ENCODE measurements at places on chromosomes 2 and 18.

GRCh38 chr2:55408098-55408882 is 11.4 kb downstream of the CCDC88A start:
- DNase-seq = no peak

- DNase-seq = no peak
Measured at GRCh38 chr2:43266711-43267111, 40.3 kb upstream of the ZFP36L2 start.

DNA sequence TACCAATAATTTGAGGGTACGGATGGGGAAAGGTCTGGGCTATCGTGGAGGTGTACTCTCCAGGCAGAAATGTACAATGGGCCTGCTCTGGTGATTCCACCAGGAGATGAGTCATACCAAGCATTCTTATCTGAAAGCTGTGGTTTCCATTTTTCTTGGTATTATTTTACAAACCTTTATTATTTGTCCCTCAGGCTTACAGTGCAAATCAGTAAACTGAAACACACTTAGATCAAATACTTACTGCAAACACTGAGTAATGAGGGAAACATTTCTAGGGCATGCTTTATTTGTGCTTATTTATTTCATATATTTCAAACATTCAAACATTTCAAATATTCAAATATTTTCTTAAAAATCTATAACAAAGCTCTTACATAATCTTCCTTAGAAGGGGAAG is 319.8 kb downstream of the RND3 start:
- DNase-seq = no peak

- no peak for DNase-seq
Measured at GRCh38 chr2:60556175-60556574, 2.7 kb upstream of the BCL11A start.

DNA sequence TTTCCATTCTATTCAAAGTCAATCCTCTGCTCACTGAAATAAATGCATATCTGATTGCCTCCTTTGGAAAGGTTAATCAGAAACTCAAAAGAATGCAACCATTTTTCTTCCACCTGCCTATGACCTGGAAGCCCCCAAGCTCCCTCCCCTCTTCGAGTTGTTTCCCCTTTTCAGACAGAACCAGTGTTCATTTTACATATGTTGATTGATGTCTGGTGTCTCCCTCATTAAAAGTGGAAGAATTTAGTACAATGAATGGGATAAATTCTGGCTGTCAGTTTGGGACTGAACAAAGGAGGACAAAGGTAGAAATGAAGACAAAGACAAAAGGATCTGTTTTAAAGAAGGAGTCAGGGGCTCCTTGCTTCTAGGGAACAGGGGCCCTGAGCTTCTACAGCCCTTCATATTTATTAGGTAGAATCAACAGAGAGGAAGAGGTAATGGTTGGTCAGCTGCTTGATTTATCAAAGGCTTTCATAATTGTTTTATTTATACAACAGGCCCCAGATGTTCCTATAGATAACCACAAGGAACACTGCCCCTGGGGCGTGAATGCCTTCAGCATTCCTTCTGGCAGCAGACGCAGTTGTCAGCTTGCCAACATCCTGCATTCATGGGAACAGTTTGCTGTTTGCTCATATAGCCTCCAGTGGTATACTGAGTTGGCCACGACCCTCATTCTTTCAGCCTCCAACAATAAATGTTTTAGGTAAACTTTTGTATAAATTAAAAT is 949.8 kb upstream of the LRATD1 start:
- DNase-seq = no peak

GRCh38 chr2:175620106-175620505 is 382.0 kb downstream of the LNPK start:
- no peak for DNase-seq

DNA sequence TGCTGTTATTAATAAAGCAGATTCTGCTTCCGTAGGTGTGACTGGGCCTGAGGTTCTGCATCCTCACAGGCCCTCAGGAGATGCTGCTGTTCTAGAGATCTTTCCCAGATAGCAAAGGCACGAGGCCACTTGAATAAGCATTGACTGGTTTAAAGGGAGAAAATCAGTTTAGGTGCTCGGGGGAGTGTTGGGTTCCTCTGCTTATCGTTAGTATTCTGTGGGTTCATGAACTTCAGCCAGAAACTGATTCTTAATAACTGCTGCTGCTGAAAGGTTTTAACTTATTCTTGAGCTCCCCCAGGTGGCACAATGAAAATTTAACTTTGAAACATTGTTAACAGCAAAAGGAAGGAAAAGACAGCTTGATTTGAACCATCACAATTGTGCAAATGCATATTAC is 56.9 kb downstream of the ITGA6 start:
- no peak for DNase-seq

DNA sequence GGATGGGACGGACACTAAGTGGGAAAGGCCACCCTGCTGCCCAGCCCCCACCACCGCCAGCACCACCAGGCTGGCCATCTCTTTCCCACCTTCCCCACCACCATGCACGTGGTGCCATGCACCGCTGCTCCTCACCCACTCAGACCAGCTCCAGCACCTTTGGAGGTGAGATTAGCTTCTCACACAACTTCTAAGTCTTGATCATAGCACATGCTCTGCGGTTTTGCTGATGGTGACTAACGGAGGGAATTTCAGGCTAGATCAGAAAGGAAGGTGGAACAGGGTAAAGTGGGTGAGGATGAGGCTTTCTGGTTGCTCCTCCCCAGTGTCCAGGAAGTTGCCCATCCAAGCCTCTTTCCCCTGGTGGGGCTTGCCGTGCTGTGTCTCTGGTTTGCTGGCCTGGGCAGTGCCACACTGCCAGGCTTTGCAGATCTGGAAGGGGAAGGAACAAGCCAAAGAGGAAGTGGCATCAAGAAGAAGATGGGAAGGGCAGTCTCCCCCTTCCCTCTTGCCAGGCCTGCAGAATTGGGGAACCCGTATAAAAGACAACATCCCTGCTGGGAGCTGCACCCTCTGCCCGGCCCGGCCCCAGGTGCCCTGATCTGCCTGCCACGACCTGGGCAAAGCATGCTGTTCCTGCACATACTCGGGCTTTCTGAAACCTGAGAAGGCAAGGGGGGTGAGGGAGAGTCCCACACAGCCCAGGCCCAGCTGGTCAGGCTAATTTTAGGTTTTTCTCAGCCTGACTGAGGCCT is 44.3 kb upstream of the CAB39 start:
- no peak for DNase-seq

GRCh38 chr18:36467614-36468013 is 170.1 kb downstream of the FHOD3 start:
- no peak for DNase-seq

DNA sequence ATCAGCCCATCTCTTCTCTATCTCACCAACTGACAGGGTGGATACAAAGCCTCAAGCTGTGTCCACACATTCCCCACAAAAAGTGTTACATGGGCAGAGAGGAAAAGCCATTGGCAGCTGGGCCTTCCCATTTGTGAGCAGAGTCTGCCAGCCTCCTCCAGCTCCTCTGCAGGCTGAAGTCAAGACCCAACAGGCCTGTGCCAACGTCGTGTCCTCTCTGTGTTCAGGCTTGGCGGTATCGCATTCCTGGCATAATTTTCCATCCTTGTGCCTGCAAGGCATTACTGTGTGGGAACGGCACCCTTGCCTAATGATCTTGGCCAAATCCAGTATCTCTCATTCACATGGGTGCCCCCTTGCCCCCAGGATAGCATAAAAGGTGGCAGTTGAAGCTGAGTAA is 41.5 kb upstream of the APCDD1 start:
- no peak for DNase-seq

DNA sequence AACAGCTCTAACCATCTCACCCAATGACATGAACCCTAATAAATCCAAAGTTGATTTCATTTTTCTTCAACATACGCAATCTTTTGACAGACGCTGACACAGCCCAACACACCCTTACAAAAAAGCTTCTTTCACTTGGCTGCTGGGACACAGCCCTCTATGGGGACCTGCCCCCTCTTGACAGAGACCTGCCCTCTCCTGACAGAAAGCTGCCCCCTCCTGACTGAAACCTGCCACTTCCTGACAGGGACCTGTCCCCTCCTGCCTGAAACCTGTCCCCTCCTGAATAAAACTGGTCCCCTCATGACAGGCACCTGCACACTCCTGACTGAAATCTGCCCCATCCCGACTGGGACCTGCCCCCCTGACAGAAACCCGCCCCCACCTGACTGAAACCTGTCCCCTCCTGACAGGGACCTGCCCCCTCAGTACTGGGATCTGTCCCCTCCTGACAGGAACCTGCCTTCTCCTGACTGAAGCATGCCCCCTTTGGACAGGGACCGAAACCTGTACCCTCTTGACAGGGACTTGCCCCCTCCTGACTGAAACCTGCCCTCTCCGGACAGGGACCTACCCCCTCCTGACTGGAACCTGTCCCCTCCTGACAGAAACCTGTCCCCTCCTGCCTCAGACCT is 87.9 kb downstream of the PXDN start:
- no peak for DNase-seq

DNA sequence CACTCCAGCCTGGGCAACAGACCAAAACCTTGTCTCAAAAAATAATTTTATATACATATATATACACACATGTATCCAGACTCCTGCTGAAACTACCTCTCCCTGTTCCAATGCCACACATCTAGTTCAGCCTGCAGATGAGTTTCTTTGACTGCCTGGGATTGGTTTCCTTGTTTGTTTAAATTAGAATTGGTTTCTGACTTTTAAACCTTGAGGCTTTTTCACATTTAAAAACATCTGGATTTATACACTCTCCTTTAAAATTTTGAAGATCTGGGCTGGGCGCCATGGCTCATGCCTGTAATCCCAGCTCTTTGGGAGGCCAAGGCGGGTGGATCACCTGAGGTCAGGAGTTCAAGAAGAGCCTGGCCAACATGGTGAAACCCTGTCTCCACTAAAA is 21.8 kb upstream of the CXCR1 start:
- no peak for DNase-seq

- DNase-seq = no peak
Measured at GRCh38 chr2:102437122-102437521, 14.2 kb downstream of the IL18RAP start.

GRCh38 chr2:37365669-37366068 is 21.2 kb downstream of the QPCT start:
- DNase-seq = no peak

DNA sequence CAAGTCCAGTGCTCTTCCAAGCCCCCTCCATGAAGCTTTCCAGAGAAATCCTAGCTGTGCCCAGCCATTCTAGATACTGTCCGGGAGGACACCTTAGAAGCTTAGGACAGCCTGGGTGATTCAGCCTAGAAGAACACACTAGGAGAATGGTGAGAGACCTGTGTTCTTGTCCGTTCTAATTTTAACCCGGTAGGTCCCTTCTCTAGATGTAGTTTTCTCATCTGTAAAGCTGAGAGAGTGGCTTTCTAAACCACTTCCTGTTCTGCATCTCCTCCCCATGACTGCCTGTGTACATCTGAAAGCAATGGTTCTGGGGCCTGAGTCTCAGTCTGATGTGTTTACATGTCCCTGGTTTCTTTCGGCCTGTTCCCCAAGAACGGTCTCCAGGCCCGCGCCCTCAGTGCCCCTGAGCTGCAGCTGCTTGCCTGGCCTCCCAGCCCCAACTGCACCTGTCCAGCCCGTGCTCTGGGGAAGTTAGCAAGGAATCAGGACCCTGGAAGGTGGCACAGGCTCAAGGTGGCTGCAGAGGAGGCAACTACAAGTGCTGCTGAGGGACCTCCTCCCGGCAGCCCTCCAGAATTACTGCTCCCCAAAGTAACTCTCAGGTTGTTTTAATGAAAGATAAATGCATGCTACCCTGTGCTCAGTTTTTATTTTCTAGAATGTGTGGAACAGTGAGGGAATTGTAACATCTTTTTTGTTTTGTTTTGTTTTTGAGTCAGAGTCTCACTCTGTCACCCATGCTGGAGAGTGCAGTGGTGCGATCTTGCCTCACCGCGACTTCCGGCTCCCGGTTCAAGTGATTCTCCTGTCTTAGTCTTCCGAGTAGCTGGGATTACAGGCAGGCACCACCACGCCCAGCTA is 105.9 kb downstream of the LBH start:
- DNase-seq = no peak

DNA sequence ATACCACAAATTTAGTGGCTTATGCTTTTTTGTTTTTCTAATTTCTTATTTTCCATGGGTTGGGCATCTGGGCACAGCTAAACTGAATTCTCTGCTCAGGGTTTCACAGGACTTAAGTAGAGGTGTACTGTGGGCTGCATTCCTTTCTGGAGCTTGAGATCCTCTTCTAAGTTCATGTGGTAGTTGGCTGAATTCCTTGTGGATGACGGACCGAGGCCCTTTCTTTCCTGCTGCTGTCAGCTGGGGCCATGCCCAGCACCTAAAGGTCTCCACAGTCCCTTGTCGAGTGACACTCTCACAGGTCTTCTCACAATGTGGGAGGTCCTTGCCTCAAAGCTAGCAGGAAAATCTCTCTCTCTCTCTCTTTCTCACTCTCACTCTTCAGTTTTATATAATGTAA is 433.5 kb upstream of the LRATD1 start:
- no peak for DNase-seq

- no peak for DNase-seq
Measured at GRCh38 chr2:101679037-101679726, 18.3 kb upstream of the MAP4K4 start.

DNA sequence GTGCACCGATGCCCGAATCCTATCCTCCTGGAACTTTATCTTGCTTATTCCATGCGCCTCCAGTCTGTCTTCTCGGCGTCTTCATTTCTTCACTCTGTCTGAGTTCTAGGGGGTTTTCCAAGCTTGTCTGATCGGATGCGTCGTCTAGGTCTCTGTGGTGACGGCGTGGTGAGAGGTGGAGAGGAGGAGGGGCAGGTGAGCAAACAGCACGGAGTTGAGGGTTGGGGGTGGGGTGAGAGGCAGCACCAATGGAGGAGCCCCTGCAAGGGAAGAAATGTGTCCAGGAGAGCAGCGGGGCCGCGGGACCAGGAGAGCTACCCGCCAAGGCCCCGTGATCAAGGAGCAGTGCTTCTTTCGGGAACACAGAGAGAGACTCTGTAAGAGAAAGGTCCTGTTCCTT is 131.3 kb upstream of the TWIST2 start:
- no peak for DNase-seq

DNA sequence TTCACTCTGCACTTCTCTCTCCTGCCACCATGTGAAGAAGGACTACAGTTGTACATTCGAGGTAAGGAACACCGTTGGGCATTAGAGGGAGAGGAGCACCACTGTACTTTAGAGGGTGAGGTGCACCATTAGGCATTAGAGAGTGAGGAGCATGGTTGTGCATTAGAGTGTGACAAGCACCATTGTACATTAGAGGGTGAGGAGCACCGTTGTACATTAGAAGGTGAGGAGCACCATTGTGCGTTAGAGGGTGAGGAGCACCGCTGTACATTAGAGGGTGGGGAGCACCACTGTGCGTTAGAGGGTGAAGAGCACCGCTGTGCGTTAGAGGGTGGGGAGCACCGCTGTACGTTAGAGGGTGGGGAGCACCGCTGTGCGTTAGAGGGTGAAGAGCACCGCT is 20.8 kb upstream of the AGXT start:
- no peak for DNase-seq

Measured in stimulated activated CD4-positive, alpha-beta T cell treated with anti-CD3 and anti-CD28 coated beads, TNF-alpha, amount 100 ng/mL, for 1 hour (primary cell).